Mucosa of descending colon (tissue), 3 donors: ENCODE measurements at places on chromosomes 6 and 20. TPM values are rescaled to one million over a fixed set of nuclear protein-coding genes. Genes with fewer than 3 reads are reported as not detected.

- no peak for DNase-seq
Observed at GRCh38 chr6:160412993-160413392, 64.8 kb downstream of the SLC22A3 start.

The MLN gene
- total RNA-seq = not detected

DNA sequence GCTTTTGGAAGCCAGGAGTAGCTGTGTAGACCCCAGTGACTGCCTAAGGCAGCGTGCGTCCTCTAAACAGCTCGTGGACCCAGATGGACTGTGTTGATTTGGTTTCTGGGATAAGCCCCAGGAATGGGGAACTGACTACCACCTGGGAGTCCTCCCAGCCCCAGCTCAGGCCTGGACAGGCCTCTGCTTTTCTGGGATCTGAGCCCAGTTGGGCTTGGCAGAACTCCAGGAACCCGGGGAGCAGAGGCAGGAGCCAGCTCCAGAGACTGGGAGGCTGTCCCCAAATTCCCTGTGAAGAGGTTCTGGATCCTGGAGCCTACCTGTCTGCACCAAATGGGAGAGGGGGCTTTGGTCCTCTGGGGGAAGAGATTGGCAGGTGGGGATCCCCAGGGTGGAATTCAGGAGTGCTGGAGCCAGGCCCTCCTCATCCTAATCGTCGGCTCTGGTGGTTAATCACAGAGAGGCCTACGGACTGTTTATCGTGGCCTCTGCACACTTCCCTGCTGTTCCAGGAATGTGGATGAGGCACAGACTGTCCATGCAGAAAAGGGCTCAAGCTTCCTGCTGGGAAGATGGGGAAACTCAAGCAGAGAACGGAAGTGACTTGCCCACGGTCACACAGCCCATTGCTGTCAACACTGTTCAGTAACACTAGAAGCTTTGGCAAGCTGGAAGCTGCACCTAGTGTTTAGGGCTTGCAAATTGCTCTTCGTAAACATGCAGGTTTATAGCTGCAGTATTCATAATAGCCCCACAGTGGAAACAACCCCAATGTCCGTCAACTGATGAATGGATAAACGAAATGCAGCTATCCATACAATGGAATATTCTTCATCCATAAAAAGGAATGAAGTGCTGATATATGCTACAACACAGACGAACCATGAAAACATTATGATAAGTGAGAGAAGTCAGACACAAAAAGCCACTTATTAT lies 100.6 kb downstream of the KCNB1 start:
- DNase-seq = no peak

DNA sequence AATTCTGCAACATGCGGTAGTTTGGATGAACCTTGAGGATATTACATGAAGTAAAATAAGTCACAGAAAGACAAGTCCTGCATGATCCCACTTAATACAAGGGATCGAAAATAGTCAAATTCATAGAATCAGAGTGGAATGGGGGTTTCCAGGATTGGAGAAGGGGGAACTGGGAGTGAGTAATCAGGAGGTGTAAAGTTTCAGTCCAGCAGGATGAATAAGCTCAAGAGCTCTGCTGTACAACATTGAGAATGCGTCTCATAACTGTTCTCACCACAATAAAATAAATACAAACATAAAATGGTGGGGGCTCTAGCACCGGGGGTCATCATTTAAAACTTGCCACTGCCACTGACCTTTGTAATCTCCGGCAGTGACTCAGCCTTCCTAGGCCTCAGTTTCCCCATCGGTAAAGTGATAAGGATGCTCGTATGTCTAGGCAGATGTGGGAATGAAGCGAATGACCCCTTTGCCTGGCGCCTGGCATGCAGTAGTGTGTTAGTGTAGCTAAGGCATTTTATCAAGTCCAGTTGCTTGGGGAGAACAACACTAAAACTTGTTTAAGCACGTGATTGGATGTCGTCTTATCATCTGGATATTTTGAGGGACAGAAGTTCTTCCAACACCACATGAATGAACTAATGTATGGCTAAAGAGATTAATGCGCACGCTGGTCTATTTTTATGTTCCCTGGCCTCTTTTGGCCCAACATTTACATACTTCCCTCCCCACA lies 421.1 kb downstream of the QKI start:
- DNase-seq = no peak

- no peak for DNase-seq
Observed at GRCh38 chr6:19535351-19535750, 301.8 kb upstream of the ID4 start.

The BMP5 gene
- 1.6 TPM for total RNA-seq
